T-helper 2 cell treated with Interferon-gamma antibody and Interleukin-4, amounts not matched to agents 5 μg/mL and 100 μg/mL, for 36 hours (primary cell): ENCODE measurements at places on chromosomes 4 and X.

DNA sequence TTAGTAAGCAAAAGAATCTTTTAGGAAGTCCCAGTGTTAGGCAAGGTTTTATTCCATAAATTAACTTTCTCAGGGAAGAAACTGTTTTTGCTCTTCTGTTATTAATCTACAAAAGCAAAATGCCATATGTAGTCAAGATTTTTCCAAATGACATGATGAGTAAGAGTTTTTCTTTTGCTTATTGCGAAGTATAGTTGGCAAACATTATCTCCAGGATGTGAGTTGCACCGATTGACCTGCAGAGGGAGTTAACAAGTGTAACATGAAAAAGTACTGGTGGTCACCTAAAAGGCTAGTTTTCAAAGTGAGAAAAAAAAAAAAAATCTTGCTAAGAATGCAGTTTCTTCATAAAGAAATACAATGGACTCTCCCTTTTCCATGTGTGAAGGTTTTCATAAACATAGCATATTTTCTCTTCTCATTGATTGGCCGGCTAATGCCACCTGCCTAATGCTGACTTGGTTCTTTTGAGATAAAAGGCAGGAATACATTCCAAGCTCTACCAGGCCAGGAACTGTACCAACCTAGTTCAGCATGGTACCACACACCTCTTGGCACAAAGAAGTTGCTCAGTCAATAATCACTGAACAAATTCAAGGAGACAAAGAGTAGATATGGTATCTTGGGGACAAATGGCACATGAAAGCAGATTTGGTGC is 100.2 kb downstream of the LNX1 start:
- no peak for DNase-seq

DNA sequence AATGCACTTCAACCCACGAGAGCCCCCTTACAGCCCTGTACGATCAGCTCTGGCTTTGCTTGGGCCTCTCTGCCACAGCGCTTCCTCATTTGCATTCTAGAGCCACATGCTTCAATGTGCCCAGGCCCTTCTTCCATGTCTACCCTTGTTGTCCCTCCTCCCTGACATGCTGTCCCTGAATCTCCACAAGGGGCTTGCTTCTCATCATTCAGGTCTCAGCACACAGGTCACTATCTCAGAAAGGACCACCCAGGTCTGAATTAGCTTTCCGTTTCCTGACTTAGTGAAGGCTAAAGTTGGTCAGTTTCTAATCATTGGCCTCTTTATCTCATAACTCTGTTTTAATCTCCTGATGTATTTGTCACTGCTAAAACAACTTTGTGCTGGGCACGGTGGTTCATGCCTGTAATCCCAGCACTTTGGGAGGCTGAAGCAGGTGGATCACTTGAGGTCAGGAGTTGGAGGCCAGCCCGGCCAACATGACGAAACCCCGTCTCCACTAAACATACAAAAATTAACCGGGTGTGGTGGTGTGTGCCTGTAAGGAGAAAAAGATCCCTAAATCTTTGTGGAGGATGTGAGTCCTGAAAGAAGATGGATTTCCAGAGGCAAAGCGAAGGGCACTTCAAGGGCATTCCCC is 17.9 kb upstream of the SLC34A2 start:
- DNase-seq, result no peak

DNA sequence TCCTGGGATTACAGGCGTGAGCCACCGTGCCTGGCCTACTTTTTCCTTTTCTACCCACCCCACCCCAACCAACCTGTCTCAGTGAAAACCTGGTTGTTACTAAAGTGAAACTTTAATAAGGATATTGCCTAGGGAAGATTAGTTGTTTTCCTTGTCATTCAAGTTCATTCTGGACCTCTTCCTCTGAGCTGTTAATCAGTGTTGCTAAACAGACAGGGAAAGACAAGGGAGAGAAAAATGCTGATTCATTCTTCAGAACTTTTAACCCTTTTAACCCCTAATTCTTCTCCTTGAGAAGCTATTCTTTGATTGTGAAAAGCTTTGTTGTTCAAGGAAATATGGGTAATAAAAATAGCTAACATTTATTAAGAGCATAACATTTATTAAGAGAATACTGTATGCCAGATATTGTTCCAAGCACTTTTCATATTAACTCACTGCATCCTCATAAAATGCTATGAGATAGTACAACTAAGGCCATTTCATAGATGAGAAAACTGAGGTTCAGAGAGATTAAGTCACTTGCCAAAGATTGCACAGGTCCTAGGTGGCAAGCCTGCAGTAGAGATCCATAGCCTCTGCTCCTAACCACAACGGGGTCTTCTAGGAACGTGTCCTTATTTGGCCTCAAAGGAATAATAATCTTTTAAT is 34.8 kb downstream of the OSTC start:
- no peak for DNase-seq

DNA sequence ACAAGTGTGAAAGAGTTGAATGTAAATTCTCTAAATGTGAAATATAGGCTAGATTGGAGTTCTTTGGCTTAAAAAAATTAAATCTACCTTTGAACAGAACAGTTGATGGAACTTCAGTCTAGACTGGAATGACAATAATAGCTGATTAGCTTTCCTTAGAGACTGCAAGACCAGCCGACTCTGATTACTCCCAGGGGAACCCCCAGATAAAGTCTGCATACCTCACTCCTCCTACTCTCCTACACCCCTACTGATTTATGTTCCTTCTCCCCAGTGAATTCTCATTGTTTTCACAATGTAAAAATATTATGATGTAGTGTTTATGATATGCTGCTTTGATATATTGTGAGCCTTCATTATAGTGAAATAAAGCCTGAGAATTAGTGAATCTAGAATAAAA is 241.3 kb downstream of the CFAP299 start:
- DNase-seq, result no peak

DNA sequence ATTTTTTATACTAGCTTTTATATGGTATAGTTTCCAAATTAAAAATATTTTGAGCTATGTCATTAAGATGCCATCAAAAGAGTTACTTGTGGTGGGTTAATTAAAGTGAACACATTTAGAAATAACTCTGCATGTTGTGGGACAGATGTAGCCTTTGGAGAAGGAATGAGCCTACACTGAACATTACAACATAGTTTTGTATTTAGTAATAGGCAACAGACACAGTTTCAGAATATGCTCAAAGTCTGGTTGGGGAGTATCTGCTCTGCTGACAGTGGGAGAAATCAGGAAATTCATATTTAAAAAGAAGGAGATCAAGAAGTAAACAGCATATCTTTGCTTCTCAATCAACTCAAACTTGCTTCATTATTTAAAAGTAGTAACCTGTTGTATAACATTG is 23.7 kb downstream of the EMCN start:
- DNase-seq, result no peak

- DNase-seq, result no peak
These were observed 94.6 kb upstream of the INPP4B start for GRCh38 chr4:142940425-142941330.

DNA sequence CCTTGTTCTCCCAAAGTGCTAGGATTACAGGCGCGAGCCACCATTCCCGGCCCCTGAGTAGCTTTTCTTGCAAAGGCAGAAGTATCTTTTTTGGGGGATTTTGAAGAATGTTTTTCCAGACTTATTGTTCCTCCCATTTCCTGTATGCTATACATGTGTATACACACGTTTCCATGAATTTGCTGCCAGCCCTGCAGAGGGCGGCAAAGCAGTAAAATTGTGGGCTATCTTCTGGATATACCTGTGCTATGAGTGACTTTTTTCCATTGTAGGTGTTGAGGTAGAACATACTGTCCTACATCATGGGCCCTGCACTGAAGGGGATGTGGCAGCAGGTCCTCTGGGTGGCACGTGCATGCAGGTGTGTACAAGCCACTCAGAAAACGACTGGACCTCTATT is 16.9 kb upstream of the MED28 start:
- DNase-seq, result no peak

DNA sequence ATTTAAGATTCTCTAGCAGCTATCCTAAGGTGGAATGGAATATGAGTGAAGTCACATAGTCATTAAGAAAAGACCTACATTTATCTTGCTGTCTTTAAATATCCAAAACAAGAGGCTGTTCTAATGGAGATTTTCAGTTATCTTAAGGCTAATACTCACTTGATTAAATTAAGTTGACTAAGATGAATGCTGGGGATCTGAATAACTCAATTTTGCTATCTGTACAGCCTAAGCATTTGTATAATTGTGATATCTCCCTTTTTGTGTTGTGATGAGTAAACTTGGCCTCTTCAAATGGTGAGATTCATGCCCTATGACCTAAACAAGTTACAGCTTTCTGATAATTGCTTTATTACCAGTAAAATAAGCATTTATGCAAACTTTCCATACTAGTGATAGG is 13.6 kb upstream of the GUCY1A1 start:
- no peak for DNase-seq

GRCh38 chr4:7444731-7445130 is 10.0 kb upstream of the PSAPL1 start:
- DNase-seq, result no peak
